ENCODE measurements at places on chromosomes 1 and 21. TPM values are rescaled to one million over a fixed set of nuclear protein-coding genes. Genes with fewer than 3 reads are reported as not detected.

OLIG2 gene
- total RNA-seq = not detected

UBE2Q1 gene
- total RNA-seq = 21.0 TPM

FH gene
- 76.7 TPM for total RNA-seq

TRIM67 gene
- not detected for total RNA-seq

NMNAT2 gene
- 0.28 TPM for total RNA-seq

CRYBG2 gene
- under 0.01 TPM for total RNA-seq

ZSWIM5 gene
- total RNA-seq = 1.9 TPM

OR2L2 gene
- under 0.01 TPM for total RNA-seq

TFF3 gene
- not detected for total RNA-seq

OLFML2B gene
- 3.4 TPM for total RNA-seq

RGL1 gene
- total RNA-seq = 33.9 TPM

FAM72D gene
- 0.37 TPM for total RNA-seq

TRAF3IP3 gene
- total RNA-seq = 0.28 TPM

TEX38 gene
- not detected for total RNA-seq

MIS18A gene
- 3.5 TPM for total RNA-seq

CIART gene
- 3.0 TPM for total RNA-seq

IQGAP3 gene
- 2.5 TPM for total RNA-seq

PTPN7 gene
- total RNA-seq = not detected

C1orf141 gene
- total RNA-seq = not detected

S100A2 gene
- 2.6 TPM for total RNA-seq

GBP7 gene
- not detected for total RNA-seq

KLHL12 gene
- total RNA-seq = 31.9 TPM

CLCA4 gene
- total RNA-seq = not detected

CFAP107 gene
- not detected for total RNA-seq

PKLR gene
- not detected for total RNA-seq

TPTE gene
- total RNA-seq = not detected

STRIP1 gene
- 44.2 TPM for total RNA-seq

TNFSF4 gene
- 1.4 TPM for total RNA-seq

S100A16 gene
- 106 TPM for total RNA-seq

TIAM1 gene
- total RNA-seq = 0.37 TPM

NBPF3 gene
- 115 TPM for total RNA-seq

AMY2B gene
- 2.7 TPM for total RNA-seq

SHISA4 gene
- total RNA-seq = 20.3 TPM

MYCBP gene
- 4.2 TPM for total RNA-seq

MYOG gene
- total RNA-seq = not detected

TMPRSS2 gene
- total RNA-seq = not detected

KRTAP6-1 gene
- total RNA-seq = not detected

ATPAF1 gene
- 44.4 TPM for total RNA-seq

SPTA1 gene
- total RNA-seq = 0.18 TPM

CACNA1S gene
- total RNA-seq = not detected

CD5L gene
- not detected for total RNA-seq

TRAPPC3 gene
- 80.9 TPM for total RNA-seq

CFHR4 gene
- not detected for total RNA-seq

NFASC gene
- total RNA-seq = 32.7 TPM

DCST1 gene
- not detected for total RNA-seq

GABRD gene
- not detected for total RNA-seq

PEX10 gene
- 26.8 TPM for total RNA-seq

TSPEAR gene
- not detected for total RNA-seq

IGSF3 gene
- under 0.01 TPM for total RNA-seq

CD101 gene
- 0.14 TPM for total RNA-seq

OR2AK2 gene
- not detected for total RNA-seq

SPATA46 gene
- not detected for total RNA-seq

COG2 gene
- 23.8 TPM for total RNA-seq

VANGL1 gene
- 6.5 TPM for total RNA-seq

FNDC10 gene
- total RNA-seq = 0.92 TPM

IRF6 gene
- 0.14 TPM for total RNA-seq

TMEM200B gene
- total RNA-seq = 13.4 TPM

All from smooth muscle cell of bladder (primary cell).